Osteocyte (in vitro differentiated cells): ENCODE measurements at places on chromosomes 5 and 9. TPM values are rescaled to one million over a fixed set of nuclear protein-coding genes. Genes with fewer than 3 reads are reported as not detected.

DNA sequence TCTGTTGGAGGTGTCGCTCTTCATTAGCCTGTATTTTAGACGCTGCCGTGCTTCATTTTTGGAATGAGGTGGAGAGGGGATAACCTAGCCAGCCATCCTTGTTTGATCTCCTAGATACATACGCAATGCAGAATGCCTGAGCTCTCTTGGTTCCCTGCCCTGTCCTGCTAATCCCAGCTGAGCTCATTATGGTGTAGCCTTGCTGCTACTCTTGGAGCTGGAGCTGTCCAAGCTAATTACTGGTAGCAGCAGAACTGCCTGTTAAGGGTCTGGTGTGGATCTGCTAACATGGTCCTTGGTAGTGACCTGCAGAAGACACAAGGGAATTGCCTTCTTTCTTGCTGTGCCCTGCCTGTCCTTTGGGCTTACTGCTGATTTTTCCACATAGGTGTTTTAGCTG is 207.9 kb downstream of the CNTLN start:
- no peak for DNase-seq

GRCh38 chr5:165616490-165617405 is 2111.3 kb downstream of the MAT2B start:
- no peak for DNase-seq

The FAM81B gene
- total RNA-seq: not detected in 2 replicates

The DAPK1 gene
- total RNA-seq: 294 and 304 TPM in 2 replicates

The GPR150 gene
- total RNA-seq: 0.16 and 0.21 TPM in 2 replicates

DNA sequence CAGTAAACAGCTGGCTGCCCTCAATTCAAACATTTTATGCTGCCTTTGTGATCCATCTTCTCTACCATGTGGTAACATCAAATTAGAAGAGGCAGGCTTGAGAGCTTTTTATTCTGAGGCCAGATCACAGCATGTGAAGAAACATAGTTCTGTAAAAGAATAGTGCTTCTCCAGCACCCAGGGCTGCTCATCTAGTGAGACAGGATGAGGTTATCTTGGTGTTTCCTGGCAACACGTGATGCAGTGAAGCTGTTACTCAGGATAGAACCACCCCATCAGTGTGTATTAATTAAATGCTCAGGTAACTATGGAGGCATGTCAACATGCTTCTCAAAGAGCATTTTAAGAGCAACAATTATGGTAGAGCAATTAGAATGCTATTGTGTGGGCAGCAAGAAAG is 400.5 kb upstream of the ACO1 start:
- DNase-seq: no peak

- no peak for DNase-seq
Measured at GRCh38 chr9:126439883-126440653, 113.4 kb downstream of the MVB12B start.

GRCh38 chr9:119368681-119369581 is at the start of gene BRINP1:
Gene BRINP1 (minus strand): TSS chr9:119369435. CDS start chr9:119313355, 56,080 bp downstream.
- DNase-seq: no peak

The SLC36A3 gene
- total RNA-seq: not detected in 2 replicates

DNA sequence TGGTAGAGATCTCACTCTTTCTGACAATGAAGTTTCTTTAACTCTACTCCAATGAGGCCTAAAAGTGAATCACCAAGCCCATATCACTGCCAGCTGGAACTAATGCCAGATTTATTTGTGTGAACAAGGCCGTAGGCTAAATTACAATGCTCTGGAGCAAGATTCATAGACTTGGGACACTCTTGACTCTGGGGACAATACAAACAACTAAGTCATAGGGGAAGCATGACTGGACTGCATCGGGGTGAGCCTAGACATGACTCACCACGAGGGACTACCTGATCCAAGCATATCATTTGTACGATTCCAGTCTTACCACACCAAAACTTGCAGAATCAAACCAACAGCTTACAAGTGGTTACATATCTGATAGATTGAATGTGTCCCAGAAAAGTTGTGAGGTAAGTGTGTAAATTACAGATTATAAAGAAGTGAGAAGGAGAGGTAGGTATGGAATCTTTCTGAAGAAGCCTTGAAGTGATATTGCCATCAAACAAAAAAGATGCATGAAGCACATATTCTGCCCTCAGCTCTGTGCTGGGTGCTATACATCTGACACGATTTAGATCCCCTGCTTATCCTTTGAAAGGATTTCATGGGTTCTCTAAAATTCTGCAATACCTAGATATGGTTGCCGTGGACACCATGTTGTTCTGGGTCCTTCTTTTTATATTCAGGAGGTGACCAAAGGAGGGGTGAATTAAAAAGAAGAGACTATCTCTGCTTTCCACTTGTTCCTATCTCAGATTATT is 199.3 kb upstream of the PDE4D start:
- no peak for DNase-seq
